ENCODE measurements at places on chromosomes 2 and 18.

DNA sequence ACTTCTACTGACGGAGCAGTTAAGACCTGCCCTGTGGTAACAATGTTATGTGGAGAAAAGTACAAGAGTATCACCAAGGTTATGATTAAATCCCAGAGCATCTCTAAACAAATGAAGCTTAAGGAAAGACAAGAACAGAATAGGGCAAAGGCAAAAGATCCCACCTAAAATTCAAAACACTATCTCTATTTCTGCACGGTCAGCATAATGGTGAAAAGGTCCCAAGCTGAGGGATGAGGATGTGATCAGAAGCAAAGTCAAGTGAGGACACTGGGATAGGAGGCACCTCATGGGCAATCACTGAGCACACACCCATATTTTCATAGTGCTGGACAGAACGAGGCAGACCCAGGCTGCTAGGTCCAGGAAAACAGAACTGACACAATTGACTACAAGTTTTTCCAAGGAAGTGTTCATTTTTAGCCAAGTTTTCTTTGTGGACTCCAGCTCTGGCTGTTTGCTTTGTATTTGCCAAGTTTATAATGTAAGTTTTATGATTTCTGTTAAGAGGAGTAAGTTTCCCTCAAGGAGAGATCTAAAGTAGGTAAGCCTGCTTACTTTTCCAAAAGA lies 77.8 kb downstream of the NCKAP5 start:
- DNase-seq = no peak

DNA sequence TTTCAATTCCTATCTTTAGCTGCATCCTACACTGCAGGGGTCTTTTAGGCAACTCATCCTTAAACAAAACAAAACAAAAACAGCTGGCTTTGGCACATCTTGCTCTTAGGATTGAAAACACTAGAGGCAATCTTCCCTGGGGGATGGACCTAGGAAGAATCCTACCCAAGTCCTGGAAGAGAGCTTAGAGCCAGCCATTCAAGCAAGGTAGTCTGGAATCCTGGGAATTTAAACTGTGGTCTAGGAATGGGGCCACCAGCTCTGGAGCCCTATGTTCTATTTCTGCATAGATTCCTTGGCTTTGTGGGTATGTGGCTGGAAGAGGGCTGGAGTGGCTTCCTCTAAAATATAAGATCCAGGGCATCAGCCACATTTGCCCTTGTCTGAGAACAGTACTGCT lies 27.7 kb downstream of the MYL1 start:
- DNase-seq = no peak

DNA sequence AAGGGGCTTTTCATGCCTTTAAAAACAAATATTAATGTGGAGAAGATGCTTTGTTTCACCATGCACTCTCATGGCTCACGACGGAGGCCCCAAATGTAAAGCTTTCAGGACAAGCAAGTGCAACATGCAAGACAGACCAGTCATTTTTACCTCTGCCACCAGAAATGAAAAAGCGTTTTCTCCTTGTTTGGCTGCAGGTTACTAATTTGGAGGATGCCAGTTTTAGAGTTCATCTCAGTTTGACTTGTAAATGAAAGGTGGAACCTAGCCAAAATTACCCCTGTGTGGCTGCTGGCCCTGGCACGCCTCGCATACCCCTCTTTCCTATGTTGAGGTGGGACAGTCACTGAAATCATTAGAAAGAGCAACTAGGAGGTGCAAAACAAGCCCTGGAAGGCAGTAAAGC lies 138.6 kb downstream of the BCL2 start:
- DNase-seq = no peak

DNA sequence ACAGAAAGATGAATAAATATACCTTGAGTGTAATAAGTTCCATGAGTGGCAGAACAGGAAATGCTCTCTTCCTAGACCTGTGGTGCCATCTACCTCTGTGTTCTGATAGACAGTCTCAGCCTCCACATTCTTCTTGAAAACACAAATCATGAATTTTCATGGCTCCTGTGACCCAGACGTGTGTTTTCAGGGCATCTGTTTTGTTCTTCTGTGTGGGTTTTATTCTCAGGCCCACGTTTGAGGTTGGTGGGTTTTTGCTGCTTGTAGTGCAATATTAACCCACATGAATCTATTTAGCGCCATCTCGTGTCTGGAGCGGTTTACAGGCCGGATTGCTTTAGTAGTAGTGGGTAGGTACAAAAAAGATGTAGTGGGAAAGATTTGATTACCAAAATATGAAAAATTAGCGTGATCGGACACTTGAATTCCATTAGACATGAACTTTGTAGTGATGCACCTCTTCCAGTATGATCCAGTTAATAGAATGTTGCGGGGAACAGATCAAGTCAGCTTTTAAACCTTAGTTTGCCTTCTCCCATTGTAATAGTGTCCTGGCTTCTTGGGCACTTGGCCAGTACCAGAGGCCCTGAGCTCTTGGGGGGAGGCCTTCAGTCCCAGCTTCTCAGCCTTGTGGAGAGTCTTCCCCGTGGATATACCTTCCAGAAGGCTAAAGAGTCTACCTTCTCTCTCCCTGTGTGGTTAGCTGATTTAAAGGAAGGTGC lies 256.5 kb downstream of the TPGS2 start:
- no peak for DNase-seq

DNA sequence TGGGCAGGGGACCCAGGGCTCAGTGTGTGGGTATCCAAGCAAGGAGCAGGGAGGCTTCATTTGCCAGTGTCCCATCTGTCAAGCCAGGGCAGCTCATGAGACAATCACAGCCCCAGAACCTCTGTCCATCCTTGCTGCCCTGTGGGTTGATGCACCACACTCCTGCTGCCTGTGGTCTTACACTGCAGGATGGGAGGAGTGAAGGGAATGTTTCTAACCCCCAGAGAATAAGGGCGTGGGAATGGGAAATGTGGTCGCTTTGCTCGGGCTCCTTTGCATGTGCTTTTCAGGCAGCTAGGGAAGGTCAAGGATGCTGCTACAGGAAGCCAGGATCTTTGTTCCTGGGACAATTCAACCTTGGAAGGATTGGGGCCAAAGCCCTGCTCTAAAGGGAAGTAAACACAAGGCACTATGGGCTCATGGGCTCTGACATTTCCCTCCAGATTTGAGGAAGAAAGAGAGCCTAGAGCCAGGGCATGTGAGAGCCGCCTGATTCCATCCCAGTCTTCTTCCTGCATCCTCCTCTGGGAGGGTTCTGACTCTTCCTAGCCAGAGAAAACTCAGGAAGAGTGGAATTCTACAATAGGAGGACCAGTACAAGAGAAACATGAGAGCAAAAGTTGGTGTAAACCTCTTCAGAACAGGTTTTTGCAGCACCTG lies 18.8 kb upstream of the MAP3K20 start:
- no peak for DNase-seq

DNA sequence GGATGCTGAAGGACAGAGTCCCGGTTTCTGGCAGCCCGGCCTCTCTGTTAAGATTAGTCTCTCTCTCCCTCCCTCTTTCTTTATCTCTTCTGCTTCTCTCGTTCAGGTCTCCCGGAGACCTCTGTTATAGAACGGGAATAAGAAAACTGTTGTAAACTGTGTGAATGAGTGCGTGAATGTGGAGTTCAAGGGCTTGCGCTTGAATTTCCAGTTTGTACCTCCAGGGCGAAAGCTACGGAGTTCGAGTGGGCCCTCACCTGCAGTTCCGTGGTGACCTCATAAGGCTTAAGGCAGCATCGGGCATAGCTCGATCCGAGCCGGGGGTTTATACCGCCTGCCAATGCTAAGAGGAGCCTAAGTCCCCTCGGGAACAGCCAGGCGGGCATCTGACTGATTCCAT lies 26.4 kb downstream of the SKA1 start:
- DNase-seq = no peak

DNA sequence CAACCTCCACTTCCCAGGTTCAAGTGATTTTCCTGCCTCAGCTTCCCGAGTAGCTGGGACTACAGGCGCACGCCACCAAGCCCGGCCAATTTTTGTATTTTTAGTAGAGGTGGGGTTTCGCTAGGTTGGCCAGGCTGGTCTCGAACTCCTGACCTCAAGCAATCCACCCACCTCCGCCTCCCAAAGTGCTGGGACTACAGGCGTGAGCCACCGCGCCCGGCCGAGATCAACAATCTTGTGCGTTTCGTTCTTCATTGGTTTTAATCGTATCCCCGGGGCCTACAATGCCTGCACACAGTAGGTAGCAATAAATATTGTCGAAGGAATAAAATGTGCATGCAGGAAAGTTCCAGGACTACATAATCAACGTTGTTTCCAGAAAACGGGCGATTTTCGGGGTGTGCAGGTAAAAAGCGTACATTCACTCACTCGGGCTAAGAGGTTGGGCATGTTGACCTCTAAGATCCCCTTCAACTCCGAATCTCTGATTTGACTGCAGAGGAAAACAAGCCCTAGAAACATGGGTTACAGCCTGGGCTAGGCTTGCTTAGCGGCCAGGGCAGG lies 2.7 kb upstream of the SOS1 start:
- no peak for DNase-seq

GRCh38 chr18:76169733-76170132 lies 325.3 kb downstream of the ZNF516 start:
- no peak for DNase-seq

DNA sequence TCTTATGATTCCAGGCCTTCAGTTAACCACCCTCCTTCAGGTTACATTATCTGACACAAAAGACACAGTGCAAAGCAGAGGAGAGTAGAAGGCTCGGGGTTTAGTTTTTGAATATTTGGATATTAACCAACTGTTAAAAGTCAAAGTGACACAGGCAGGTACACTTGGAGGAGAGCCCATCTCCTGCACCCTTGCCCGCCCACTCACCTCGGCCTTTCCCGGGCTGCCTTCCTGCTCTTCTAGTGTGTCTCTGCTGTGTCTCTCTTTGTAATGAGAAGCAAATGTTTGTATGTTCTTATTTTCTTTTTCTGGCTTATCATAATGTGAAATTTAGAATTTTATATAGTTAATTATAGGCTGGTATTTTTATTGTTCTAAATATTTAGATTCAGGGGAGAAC lies 35.1 kb downstream of the ZNF236 start:
- no peak for DNase-seq

DNA sequence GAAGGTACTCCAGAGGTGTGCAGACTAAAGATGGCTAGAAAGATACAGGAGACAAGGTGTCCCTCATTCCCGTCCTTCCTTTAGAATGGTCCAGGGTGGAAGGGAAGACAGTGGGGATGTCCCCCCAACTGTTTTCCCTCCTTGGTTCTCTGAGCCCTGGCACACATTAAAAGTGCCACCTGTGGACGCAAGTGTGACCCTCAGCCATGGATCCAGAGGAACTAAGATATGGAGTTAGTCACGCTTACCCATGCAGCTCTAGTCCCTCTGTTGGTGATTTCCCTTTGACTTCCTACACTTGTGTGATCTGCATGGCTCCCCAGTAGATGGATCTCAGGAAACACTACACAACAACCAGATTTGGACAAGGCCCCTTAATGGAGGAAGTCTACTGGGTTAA lies 113.1 kb upstream of the SRD5A2 start:
- no peak for DNase-seq

DNA sequence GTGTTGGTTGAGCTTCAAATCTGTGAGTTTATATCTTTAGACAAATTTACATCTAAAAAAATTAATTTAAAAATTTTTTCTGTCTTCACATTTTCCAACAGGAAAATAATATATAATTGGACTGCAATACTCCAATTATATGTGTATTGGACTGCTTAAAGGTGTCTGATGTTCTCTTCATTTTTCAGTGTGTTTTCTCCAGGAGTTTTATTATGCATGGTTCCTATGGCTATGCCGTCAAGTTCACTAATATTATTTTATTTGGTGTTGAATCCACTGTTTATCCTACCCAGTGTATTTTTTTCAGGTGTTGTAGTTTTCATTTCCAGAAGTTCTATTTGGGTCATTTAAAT lies 62.1 kb upstream of the CTLA4 start:
- DNase-seq = no peak

DNA sequence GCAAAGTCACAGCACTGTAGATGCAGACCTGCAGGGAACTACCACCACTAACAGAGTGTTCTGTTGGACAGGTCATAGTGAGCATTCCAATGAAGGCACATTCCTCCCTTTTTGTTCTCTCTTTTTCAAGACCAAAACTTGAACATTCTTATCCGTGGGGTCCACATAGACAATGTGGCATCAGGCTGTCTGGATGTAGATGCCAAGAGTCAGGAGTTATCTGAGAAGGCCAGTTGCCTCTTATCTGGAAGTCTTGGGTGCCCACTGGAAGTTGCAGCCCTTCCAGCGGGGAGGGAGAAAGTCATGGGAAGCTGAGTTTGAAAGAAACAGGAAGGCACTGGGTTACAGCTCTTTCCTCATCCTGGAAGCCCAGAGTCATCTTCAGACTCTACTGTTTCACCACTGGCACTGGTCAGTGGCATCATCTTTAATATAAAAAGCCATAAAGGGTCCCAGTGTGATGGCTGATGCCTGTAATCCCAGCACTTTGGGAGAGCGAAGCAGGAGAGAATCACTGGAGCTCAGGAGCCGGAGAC lies 61.4 kb downstream of the FAM161A start:
- no peak for DNase-seq

GRCh38 chr2:119574108-119574815 lies 30.0 kb downstream of the CFAP221 start:
- DNase-seq = no peak

DNA sequence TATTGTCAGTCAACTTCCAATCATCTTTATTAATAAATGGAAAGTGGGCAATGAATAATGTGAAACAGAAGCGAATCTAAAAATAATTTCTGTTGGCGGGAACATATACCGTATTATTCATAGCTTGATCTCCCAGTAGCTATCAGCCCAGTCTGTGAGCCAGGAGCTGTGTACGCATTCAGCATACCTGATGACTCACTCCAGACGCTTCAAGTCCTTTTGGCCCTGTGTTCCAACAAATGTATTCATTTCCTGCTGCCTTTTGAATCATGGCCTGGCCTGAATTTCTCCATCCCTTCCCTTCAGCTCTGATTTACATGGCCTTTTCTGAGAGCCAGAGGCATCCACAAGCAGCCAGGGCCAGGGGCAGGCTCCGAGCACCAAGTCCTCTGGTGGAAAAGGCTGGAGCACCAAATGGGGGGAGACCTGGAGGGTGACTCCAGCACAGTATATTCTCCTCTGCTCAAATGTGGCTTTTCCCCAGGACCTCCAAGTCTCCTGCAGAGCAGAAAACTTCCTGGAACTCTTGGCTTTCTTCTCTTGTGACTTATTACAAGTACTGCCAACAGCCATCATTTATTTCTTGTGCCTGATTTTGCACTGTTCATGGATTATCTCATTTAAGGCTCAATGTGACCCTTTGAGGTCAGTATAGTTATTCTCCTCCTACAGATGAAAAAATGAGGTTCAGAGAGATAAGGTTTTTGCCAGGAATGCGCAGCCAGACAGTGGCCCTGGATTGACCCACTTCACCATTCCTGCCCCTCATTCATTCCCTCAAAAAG lies 108.7 kb downstream of the EN1 start:
- DNase-seq = no peak
